Bronchial smooth muscle cell (primary cell): ENCODE measurements at places on chromosomes 16 and 17. TPM values are rescaled to one million over a fixed set of nuclear protein-coding genes. Genes with fewer than 3 reads are reported as not detected.

Gene CTRB1
- total RNA-seq = not detected in 2 replicates

Gene ALOX12B
- total RNA-seq = not detected in 2 replicates

Gene MARVELD3
- total RNA-seq = not detected in 2 replicates

Gene PIPOX
- total RNA-seq = 2.2 and 3.0 TPM in 2 replicates

Gene TSNAXIP1
- 0.95 and 1.5 TPM in 2 replicates for total RNA-seq

Gene C16orf54
- total RNA-seq = not detected in 2 replicates

Gene MGAT5B
- 0.32 and 0.77 TPM in 2 replicates for total RNA-seq

Gene FSCN2
- total RNA-seq = 1.7 and 2.8 TPM in 2 replicates

Gene GPRC5B
- 10.9 and 48.9 TPM in 2 replicates for total RNA-seq
